Fibroblast of the aortic adventitia (primary cell): ENCODE measurements at places on chromosomes 12 and 14.
A peak's percentile ranks its signal among the peaks of the same experiment; 100 is the strongest.

DNA sequence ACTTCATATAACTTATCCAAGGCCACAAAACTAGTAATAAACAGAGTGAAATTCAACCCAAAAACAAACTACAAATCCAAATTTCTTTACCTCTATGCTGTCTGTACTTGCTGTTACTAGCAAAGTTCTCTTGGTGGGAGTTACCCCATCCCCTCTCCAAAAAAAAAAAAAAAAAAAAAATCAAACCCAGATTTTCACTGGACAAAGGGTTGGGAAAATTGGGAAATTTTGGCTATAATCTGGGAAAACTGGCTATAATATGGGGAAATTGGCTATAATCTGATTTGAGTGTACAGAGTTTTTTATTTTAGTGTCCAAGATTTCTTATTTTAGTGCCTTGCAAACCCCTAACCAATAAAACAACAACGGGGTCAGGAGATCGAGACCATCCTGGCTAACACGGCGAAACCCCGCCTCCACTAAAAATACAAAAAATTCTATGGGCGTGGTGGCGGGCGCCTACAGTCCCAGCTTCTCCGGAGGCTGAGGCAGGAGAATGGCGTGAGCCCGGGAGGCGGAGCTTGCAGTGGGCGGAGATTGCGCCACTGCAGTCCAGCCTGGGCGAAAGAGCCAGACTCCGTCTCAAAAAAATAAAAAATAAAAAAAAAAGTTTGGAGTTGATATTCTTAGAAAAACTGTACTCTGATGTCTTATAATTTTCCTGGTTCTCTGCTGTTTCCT lies 148.4 kb downstream of the CHST11 start:
- DNase-seq = no peak

DNA sequence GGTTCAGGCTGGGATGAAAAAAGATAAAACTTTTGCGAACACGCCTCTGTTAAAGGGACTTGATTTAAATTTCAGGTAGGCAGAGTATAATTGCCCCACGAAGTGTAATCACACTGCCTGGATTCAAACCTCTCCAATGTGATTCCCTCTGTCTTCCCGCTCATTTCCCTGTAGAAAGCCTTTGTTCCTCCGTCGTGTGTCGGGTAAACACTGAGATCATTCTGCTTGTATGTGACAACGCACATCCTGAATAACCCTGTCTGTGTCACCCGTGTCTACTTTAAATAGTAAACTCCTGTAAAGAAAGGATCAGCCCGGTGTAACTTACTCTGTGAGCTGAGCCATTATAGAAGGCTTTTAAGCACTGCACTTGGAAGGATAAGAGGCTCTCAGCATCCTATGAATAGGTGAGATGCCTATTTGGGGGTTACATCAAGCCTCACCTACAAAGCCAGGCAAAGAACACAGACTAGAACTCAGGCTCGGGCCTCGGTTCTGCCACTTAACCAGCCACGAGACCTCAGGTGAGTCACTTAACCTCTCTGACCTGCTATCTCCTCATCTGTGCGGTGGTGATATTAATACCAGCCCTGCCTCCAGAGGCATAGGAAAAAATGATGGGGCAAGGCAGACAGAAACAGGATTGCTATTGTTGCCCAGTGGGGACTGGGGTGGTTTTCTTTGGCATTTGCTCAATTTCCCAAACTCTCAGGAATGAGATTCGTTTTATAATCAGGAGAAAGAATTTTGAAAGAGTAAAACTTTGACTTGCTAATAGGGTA lies 74.2 kb downstream of the RBM19 start:
- no peak for DNase-seq

- DNase-seq = peak; percentile 37
Observed at GRCh38 chr12:52061470-52062166, 8.2 kb upstream of the ATG101 start.

GRCh38 chr12:32516230-32516629 lies 116.9 kb downstream of the FGD4 start:
- DNase-seq = no peak

GRCh38 chr12:34626363-34627157 lies 604.3 kb downstream of the ALG10 start:
- DNase-seq = no peak

GRCh38 chr12:132238488-132238854 lies 90.9 kb downstream of the GALNT9 start:
- no peak for DNase-seq

DNA sequence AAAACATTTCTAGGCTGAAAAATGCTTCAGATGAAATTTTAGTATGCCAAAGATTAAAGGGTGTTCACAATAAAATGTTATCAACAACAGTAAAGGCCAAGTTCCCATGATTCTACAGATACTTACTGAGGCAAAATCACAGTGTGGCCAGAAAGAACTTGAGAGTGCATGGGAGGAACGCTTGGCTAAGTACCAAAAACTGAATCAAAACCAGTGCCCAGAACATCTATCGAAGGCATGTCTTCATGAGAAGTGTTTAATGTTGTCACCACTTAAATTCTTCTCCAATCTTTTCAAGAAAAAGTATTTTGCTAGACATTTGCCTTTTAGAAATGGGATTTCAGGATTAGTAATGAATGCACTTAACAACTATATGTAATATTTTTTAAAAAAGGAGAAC lies 41.5 kb downstream of the KIF21A start:
- DNase-seq = peak; percentile 73

DNA sequence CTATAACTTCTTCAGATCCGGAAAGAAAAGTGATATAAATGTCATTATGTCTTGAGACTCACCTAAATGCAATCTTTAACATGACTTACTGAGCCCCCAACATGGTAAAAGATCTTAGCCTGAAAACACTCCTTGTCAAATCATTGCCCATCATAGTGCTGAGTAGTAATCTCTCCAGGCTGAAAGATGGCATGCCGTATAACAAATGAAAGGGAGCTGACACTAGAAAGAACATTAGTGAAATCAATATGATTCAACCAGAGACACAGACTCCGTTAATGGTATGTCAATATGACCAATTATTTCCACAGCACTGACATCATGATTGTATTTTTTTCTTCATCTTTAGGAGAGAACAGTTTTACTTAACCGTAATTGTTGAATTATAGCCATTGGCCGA lies 54.4 kb downstream of the BICD1 start:
- no peak for DNase-seq

DNA sequence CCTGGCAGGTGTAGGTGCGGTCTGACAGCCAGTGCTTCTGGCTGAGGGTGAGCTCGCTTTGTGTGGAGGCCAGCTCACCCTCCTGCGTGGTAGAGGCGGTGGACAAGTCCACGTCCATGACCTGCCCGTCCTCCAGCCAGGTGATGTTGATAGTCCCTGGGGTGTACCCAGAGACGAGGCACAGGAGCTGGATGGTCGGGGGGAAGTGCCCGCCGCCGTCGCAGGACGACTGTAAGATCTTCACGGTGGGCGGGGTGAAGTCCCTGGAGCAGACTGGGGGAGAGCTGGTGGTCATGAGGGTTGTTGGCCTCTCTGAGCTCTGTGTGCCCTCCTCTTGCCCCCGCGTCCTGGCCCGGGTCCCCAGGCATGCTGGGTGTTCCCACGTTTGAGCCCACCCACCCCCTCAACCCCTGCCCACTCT lies 74.6 kb downstream of the TMEM121 start:
- no peak for DNase-seq

GRCh38 chr14:64955297-64955696 lies 12.8 kb upstream of the GPX2 start:
- DNase-seq = no peak

- DNase-seq = peak; percentile 69
Observed at GRCh38 chr12:93645702-93646101, 31.5 kb upstream of the CRADD start.

DNA sequence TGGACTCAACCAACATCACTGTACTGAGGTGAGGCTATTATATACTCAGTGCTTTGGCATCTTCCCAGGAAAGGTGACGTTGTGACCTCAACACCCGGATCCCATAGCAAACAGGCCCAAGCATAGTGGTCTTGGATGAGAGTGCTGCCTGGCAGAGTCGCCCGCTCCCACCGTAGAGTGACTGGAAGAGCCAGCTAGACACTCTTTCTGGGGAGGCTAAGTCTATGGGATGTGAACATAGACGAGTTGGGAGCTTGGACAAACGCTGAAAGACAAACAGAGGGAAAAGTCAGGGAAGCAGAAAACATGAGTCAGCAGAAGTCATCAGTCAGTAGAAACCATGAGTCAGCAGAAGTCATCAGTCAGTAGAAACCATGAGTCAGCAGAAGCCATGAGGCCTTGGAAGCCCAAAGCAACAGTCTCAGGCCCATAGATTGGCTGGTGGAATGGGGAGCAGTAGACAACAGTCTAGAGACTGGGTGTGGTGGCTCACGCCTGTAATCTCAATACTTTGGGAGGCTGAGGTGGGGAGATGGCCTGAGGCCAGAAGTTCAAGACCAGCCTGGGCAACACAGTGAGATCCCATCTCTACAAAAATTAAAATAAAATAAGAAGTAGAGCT lies 66.4 kb upstream of the MAP1LC3B2 start:
- DNase-seq = peak; percentile 76

- DNase-seq = no peak
Observed at GRCh38 chr12:101686176-101686575, 11.3 kb upstream of the CHPT1 start.

DNA sequence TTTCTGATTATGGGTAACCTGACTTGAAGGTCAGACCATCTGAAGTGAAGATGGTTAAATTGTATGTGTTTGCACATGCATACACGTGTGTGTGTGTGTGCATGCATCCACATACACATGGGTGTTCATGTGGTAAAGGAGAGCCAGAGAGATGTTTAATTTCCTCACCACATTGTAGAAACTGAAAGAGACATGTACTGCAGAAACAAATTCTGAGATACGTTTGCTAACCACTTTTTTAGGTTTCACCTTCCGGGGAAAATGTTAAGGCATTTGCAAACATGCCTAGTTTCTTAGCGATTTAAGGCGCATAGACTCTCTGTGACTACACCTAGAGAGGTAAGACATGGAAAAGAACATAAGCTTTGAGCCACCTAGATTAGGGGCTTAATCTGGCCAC lies 362.9 kb downstream of the RAD51B start:
- DNase-seq = no peak

GRCh38 chr12:131683266-131684014 lies 27.4 kb upstream of the SFSWAP start:
- DNase-seq = no peak

- DNase-seq = peak; percentile 81
Observed at GRCh38 chr12:84507956-84508850, 404.4 kb downstream of the SLC6A15 start.

- DNase-seq = peak; percentile 37
Observed at GRCh38 chr14:22811722-22812121, 3.5 kb downstream of the SLC7A7 start.

DNA sequence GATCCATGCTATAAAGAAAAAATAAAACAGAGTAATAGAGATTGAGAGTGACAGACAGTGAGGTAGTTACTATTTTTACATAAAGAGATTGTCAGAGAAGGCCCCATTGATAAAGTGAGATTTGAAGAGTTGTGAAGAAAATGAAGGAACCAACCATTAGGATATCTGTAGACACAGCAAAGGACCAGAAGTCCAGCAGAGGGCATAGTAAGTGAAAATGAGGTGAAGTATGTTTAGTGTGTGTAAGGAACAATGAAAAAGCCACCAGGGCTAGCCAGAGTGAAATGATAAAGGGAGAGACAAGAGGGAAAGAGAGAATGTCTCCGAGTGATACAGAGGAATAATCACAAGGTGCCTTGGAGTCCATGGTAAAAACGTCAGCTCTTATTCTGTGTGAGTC lies 411.0 kb downstream of the NELL2 start:
- DNase-seq = no peak

DNA sequence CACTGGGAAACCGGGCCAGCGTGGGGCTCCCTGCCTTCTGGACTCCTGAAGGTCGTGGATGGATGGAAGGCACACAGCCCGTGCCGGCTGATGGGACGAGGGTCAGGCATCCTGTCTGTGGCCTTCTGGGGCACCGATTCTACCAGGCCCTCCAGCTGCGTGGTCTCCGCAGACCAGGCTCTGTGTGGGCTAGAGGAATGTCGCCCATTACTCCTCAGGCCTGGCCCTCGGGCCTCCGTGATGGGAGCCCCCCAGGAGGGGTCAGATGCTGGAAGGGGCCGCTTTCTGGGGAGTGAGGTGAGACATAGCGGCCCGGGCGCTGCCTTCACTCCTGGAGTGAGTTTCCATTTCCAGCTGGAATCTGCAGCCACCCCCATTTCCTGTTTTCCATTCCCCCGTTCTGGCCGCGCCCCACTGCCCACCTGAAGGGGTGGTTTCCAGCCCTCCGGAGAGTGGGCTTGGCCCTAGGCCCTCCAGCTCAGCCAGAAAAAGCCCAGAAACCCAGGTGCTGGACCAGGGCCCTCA lies 26.9 kb downstream of the HIP1R start:
- DNase-seq = no peak

GRCh38 chr12:6866163-6866919 lies 990 bp upstream of the TPI1 start:
- no peak for DNase-seq

DNA sequence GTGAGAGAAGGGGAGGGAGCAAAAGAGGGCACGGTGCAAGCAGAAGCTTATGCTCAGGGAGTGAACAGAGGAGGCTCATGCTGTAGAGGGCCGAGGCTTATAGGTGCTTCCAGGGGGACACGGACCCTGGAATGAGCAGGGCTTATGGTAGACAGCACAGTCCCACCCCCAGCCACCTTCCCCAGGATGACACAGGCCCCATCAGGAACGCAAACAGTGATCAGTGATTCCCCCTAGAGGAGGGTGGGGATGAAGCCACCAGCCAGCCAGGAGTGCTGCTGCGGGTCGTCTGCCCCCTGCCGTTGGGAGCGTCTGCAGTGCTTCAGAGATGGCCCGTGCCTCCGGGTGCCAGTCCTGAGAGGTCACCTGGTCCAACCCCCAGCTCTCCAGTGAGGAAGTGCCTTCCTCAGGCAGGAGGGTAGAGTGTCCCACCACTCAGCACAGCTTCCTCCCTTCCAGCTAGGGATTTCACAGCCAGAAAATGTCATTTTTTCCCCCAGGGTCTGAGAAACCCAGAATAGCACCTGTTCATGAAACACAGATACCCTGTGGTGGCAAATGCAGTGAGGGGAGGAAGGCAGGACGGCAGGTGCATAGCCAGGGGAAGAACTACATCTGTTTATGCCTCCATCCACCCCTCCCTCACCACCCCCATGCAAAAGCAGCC lies 60.7 kb downstream of the SLC6A12 start:
- DNase-seq = peak; percentile 9

DNA sequence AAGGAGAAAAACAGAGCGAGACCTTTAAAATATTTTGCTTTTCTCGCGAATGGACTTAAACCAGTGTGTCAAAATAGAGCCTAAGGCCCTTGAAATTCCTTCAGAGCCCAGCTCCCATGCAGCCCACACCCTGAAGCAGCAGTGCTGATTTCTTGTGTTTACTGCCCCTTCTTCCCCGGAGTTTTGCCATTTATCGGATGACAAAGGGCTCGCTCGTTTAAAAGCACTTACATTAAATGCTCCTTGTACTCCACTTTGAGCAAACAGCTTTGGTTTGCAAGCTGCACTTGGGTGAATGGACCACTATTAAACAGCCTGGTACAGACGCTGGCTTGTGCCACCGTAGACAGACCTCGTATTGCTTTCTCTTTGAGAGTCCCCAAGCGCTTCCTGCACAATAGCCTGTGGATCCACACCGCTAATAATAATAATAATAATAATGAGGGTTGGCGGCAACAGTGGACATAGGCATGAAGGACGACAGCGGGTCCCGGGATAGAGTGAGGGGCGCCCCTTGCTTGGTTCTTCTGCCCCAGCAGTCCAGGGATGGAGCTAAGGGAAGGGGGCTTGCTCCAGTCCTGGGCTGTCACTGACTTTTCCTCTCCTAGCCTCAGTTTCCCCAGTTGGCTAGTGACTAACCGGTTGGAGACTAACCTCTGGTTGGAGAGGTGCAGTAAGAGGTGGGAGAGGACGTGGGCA lies 6.6 kb downstream of the DLK1 start:
- DNase-seq = no peak
